ENCODE measurements at places on chromosomes 2 and 18.

- no peak for DNase-seq
Measured at GRCh38 chr2:217722883-217723472, 279.8 kb downstream of the TNS1 start.

- DNase-seq: no peak
Measured at GRCh38 chr2:685421-685820, 8.2 kb upstream of the TMEM18 start.

- DNase-seq: no peak
Measured at GRCh38 chr18:68282232-68282631, 432.7 kb downstream of the TMX3 start.

DNA sequence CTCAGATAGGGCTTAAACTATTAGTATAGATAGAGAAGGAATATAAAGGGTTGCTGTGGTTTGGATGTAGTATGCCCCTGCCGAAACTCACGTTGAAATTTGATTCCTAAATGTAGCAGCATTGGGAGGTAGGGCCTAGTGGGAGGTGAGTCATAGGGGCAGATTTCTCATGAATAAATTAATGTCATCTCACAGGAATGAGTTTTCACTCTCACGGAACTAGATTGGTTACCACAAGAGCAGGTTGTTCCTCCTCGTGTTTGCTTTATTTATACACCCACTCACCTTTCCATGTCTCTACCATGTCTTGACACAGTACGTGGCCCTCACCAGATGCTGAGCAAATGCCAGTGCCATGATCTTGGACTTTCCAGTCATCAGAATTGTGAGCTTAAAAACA, 218.2 kb downstream of the RBM43 start:
- no peak for DNase-seq

GRCh38 chr2:216761133-216761532, 65.8 kb upstream of the IGFBP5 start:
- DNase-seq: no peak

DNA sequence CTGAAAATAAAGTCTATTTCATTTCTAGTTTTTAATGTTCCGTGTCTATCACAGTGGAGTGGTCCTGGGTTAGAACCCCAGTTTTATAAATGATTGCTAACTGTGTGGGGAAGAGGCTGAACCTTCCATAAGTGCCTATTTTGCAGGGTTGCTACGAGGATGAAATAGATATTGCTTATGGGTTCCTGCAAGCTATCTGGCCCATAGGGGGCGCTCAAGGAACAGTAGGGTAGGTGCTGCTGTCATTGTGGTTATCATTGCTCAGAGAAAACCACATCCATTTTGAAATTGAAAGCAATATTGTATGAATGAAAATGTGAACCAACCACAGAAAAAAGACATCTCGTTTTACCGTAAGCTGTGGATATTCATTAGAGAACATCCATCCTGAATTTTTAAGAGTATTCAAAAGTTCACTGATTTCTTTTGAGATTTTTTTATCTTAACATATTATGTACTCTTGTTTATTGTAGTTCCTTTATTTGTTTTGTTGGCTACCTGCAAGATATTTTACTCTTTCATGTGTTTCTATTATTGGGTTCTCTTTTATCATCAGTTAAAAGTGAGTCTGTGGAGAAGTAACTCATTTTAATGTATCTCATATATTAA, 261.6 kb downstream of the NAPG start:
- peak; percentile 92 for DNase-seq

DNA sequence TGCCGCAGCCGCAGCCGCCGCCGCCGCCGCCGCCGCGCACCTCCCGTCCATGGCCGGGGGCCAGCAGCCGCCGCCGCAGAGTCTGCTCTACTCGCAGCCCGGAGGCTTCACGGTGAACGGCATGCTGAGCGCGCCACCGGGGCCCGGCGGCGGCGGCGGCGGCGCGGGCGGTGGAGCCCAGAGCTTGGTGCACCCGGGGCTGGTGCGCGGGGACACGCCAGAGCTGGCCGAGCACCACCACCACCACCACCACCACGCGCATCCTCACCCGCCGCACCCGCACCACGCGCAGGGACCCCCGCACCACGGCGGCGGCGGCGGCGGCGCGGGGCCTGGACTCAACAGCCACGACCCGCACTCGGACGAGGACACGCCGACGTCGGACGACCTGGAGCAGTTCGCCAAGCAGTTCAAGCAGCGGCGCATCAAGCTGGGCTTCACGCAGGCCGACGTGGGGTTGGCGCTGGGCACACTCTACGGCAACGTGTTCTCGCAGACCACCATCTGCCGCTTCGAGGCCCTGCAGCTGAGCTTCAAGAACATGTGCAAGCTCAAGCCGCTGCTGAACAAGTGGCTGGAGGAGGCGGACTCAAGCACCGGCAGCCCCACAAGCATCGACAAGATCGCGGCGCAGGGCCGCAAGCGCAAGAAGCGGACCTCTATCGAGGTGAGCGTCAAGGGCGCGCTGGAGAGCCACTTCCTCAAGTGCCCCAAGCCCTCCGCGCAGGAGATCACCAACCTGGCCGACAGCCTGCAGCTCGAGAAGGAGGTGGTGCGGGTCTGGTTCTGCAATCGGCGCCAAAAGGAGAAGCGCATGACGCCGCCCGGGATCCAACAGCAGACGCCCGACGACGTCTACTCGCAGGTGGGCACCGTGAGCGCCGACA, 2.4 kb downstream of the POU3F3 start:
- DNase-seq: no peak

- DNase-seq: no peak
Measured at GRCh38 chr18:52920665-52921064, 580.7 kb downstream of the DCC start.

DNA sequence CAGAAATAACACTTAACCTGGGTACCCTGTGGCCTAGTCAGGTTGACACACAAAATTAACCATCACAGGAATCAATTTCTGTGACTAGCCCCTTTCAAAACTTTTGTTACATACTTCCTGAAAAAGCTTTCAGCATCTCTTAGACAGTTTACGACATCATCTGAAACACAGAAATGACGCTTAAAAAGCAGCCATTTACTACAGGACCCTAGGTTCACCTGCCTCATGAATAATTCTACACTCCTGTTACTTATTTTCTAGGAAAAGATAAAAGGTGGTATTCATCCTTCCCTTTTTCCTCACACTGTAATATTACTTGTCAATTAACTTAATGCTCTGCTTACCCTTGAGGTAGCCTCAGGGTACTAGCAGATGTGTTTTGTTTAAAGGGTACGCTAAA, 388.4 kb downstream of the IRS1 start:
- no peak for DNase-seq

DNA sequence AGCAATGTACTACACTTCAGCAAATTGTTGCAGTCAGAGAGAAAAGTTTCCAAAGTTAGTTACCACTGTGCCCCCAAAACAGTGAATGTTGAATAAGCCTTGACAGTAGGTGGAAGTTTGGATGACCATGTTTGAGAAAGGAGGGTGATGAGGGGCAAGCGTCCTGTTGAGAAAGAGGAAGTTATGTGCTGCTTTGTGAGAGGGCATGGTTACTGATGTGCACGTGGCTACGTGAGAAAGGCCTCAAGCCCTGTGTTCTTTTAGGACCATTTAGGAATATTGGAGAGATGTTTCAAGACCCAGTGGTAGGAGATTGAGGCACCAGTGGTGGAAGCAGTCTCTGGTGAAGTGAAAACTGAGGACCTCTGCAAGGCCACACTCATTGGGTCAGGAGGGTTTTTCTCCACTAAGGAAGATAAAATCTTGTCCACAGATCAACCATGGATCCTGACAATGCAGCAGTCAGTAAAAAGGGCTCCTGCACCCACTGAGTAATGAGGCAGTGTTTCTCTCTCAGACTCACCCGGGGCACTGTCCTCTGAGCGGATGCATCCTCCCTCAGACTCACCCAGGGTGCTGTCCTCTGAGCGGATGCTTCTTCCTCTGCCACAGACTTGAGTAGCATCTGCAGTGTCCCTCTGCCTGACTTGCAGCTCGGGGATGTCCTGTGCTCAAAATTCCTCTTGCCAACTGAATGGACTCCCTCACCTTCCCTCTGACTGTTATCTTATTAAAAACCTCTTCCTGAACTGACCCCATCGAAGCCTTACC, 34.7 kb upstream of the ACTR3 start:
- peak; percentile 57 for DNase-seq

GRCh38 chr2:207285473-207285815, 119.7 kb upstream of the KLF7 start:
- DNase-seq: no peak

- DNase-seq: no peak
Measured at GRCh38 chr2:75489721-75490120, 71.0 kb downstream of the EVA1A start.
